ENCODE measurements at places on chromosomes 13 and 19. TPM values are rescaled to one million over a fixed set of nuclear protein-coding genes. Genes with fewer than 3 reads are reported as not detected.

Gene WIZ
- total RNA-seq = 27.3 TPM

DNA sequence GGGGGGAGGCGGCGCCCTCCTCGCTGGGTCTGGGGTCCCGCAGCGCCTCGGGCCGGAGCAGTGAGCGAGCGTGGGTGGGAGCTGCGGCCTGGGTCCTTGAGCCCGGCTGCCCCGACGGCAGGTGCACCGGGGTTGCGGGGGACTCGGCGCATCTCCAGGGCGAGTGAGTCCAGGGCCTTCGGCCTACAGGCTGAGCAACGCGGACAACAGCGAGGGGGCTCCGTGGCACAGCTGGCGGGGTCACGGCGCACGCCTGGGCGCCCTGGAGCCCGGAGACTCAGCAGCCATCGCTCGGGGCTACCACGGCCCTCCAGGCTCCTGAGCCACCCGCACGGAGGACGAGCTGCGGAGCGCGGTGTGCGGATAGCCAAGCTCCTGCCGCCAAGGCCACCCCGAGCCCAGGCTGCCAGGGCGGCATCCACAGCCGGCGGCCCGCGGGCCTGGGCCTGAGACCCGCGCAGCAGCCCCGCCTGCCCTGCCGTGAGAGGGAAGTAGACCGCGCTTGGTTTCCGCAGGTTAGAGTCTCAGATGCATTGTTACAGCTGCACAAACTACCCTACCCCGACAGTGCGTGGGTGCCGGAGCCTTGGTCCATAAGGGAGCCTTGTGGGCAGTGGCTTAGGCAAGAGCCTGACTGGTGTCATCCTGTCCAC lies 253.9 kb upstream of the SGCG start:
- no peak for DNase-seq

DNA sequence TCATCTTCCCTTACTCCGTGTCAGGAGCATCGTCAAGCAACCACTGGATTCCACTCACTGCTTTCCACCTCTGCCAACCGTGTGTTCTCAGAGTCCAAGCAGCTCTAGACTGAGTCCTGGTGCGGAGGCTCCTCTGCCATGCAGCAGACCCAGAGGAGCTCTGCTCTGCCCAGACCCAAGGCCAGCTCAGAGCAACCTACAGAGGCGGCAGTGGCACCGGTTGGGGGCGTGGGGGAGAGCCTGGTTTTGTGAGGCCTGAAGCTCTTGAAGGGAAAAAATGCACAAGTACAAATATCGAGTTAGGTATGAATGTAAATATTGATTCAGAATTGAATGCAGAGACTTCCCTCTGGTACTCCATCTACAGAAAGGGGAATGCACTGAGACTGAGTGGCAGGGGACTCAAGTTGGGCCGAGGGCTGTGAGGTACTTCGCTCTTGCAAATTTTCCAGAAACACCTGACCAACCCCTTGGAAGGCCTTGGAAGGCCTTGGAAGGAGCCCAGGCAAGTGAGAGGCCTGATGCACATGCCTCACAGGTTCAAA lies 46.7 kb downstream of the GJA3 start:
- no peak for DNase-seq

- no peak for DNase-seq
Observed at GRCh38 chr13:26015271-26016125, 36.3 kb downstream of the SHISA2 start.

GRCh38 chr19:7874897-7875273 lies 695 bp upstream of the PRR36 start:
- no peak for DNase-seq

Data from PC-9 (cell line).